GM13977 (cell line): ENCODE measurements at places on chromosomes 7 and 10.

- DNase-seq, result no peak
Measured at GRCh38 chr10:21524131-21524525, 1.4 kb downstream of the SKIDA1 start.

GRCh38 chr7:47190462-47190861 lies 391.4 kb downstream of the TNS3 start:
- DNase-seq, result no peak

DNA sequence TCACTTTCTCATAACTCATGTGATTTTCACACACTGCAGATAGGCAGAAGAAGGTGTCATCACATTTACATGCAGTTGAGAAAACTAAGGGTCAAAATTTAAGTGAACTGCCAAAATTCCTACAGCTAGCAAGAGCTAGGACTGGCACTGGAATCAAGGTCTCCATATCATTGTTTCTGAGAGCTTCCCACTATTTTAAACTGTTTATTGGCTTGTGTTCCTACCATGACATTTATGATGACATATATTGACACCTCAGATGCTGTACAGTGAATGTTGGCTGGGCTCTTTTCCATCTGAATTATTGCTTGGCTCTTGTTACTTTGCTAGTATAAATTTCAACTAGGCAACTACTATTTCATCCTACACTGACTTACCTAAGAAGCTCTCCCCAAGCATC lies 2.0 kb downstream of the THSD7A start:
- DNase-seq, result no peak

- DNase-seq, result no peak
Measured at GRCh38 chr7:142438923-142439515, 181.2 kb upstream of the PRSS58 start.

DNA sequence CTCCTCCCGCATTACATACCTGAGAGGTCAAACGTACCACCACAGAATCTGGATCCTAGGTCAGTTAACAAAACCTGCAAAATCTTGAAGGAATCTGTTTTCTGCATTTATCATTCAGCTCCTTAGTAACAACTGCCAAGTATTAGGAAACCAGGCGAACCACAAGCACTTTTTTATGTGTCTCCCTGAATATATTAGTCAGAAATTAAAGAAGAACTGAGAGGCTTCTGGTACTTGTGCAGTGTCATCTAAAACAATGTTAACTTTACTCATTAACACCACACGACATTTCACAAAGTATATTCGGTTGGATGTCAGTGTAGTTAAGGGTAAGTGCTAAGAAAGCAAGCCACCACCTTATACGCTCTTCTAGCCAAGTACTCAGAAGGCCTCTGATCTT lies 2.5 kb downstream of the CCDC6 start:
- no peak for DNase-seq

- no peak for DNase-seq
Measured at GRCh38 chr10:118585234-118585633, 10.2 kb downstream of the PRLHR start.

DNA sequence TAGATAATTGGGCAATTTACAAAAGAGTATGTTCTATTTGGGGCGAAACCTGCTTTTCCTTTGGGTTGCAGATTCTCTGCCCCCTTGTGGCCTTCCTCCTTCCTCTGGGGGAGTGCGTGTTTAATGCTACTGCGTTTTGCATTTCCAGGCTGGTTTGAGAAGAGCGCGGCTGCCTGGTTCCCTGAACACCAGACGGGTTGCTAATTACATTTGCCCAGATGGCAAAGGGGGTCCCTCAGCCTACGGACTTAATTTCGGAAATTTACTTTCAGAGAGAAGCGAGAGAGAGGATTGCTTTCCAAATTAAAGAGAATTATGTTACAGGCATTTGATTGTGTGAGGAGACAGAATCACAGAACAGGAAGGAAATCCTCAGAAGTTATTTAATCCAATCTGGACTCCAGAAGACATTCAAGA lies 91.9 kb upstream of the JAZF1 start:
- DNase-seq, result peak; percentile 18

DNA sequence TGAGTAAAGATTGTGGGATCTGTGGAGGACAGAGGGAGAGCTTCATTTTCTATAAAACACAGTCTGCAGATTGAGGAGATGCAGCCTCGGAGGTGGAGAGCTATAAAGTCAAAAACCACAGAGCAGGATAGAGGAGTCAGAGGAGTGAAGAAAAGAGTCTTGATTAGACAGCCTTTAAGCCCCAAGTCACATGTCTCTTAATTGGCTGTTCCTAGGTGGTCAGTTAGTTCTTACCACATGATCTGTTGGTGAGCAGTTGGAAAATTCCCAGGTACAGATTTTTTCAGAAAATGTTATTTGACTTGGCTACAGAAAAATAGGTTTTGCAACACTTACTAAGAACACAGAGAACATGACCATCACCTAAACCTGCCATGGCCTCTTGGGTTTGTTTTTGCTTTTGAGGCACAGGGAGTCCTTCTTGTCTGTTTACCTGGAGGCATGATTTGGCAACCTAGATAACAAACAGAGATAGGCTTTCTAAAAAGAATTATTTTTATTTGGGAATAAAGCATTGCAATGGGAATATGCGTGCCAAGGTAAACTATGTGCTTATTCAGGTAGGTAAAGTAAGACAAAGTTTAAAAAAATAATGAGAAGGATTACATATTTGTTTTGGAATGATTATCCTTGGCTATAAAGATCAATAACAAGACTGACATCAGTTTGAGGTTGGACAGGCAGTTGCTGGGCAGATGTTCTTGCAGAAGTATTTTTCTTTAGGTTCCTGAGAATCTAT lies 604 bp upstream of the CYP3A43 start:
- no peak for DNase-seq

DNA sequence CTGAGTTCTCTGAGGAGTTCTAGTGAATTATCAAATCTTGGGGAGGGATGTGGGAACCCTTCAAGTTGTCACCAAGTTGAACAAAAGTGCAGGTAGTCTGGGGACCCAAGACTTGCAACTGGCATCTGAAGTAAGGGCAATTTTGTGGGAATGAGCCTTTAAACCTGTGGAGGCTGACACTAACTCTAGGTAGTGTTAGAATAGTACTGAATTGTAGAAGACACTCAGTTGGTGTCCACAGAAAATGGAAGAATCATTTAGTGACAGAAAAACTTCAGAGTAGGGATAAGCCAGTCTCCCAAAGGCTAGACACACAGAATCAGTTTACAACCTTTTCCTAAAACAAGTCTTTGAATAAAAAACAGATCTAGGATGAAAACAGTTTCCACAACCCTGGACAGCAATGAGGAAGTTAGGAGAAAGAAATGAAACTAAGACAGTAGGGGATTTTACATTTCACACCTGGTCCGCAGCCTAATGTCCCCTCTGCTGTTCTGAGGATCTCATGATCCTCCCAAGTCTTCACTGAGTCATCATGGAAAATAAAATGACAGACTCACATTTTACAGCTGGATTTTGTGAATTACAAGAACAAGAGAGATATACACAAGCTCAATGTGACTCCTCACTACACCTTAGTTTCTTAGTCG lies 23.0 kb upstream of the ING3 start:
- DNase-seq, result no peak

- DNase-seq, result no peak
Measured at GRCh38 chr7:125390981-125391380, 461.4 kb upstream of the POT1 start.

- DNase-seq, result no peak
Measured at GRCh38 chr7:113301983-113302382, 183.6 kb upstream of the SMIM30 start.

GRCh38 chr7:69550991-69551390 lies 47.3 kb upstream of the AUTS2 start:
- DNase-seq, result no peak

DNA sequence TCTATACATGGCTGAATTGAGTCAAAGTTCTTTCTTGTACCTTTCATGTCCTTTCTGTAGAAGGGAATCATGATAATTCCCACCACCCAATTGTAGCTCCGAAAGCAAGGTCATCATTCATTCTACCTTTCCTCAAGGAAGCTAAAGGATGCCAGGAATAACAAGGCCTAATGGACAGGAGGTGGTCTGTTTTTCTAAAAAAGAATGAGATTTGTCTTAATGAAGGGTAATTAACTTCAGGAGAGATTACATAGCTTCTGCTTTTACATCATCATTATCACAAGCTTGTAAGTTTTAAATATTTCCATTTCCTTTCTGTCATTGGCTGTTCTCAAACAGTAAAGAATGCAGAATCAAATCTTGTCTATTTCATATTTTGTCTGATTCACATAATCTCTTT lies 249.5 kb upstream of the SORCS1 start:
- DNase-seq, result no peak

DNA sequence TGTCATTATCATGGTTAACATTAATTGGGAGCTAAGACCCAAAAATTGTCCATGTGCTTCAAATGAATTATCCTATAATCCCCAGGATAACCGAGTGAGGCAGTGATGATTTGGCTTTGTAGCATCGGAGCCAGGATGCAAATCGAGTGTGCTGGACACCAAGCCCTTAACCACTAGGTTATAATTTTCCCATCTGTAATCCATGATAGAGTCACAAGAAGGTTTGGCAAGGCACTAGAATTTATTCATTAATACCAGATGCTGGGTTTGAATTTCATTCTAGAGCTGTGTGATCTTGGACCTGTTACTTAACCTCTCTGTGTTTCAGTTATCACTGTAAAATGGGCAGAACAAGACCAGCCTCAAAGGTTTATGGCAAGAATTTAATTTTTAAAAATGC lies 21.0 kb upstream of the ITGB1 start:
- no peak for DNase-seq

DNA sequence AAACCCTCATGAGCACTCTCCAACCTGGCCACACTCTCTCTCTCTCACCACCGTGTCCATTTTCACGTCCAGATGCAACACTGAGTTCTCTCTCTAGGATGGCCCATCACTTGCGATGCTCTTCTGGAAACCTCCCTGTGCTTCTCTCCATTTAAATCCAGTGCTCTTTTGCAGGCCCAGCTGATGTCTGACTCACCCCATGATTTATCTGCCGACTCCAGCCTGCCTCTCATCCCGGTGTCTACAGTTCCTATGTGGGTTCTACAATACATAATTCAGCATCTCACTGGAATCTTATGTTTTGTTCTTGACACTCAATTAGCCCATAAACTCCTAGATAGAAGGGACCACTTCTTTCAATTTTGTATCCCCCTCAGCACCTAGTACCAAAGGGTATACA lies 5.0 kb downstream of the TPK1 start:
- no peak for DNase-seq

DNA sequence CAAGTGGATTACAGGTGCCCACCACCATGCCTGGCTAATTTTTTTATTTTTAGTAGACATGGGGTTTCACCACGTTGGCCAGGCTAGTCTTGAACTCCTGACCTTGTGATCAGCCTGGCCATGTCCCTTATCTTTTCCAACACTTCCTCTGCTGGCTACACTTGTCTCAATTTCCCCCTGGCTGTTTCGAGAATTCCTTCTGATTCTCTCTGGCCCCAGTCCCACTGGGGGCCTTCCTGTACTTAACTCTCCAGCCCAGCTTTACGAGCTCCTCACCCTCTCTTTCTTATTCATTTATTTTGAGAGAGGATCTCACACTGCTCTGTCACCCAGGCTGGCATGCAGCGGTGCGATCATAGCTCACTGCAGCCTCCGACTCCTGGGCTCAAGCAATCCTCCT lies 8.5 kb downstream of the EPHB4 start:
- DNase-seq, result no peak

DNA sequence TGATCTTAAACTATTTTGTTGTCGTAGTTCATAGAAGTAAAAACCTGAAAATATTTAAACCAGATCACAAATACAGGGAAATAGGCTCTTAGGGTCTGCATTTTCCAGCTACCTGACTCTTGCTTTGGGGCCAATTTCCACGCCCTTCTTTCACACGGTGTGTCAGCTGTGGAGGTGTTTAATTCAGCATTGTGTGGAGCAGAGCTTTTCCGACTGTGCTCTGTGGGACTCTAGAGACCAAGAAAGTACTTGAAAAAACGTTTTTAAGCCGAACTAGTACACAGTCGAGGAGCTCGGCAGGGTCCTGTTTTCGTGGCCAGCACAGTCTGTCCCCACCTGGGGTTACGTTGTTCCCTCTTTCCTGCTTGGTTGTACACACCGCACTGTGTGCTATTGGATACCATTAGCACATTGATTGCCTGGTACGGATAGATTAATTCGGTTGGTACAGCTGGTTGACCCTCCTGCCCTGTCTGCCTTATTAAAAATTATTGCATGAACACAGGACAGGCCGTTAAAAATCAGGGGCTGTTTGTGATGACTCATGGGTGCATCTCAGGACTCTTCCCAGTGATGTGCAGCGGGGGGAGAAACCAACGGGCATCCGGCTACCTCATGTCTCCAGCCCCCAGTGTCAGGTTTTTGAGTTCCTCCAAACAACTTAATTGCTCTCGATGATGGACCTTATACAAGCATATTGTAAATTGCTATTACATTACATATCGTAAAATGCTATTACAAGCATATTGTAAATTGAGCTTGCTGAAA lies 80.7 kb upstream of the BTBD16 start:
- no peak for DNase-seq

DNA sequence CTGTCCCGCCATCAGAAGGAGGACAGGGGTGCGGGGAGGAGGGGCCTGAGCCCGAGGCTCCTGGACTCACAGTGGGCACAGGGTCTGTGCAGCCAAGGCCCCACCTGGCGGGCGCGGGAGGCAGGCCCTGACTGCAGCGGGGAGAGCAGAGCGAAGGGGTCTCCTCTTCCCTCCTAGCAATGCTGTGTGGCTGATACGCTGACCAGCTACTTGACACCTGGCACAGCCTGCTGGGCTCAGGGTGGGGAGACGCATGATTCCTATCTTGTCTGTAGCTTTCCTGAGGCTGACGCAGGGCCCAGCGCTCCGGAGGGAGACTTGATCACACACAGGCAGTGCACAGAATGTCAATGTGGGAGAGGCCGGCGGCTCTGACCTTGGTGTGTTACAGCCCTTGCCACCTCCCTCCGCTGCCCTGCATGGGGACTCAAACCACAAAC lies 174.9 kb downstream of the ELFN1 start:
- no peak for DNase-seq

DNA sequence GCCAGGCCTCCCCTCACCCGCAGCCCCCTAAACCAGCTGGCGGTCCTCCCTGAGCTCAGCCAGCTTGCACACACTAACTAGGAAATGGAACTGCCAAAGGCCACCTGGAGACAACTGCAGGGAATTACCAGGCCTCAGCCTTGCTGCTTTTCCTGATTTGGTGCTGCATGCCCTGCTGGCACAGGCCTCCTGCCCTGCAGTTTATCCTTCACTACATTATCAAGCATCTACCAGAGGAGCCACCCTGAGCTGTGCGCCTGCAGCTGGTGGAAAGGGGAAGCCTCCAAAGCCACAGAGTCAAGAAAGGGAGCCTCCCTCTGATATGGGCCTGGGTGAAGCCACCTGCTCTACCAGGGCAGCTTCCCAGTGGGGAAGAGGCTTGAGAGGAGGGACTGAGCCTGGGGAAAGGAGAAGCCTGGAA lies 139.8 kb downstream of the GRID1 start:
- no peak for DNase-seq

- DNase-seq, result no peak
Measured at GRCh38 chr7:29886827-29887226, 80.5 kb downstream of the WIPF3 start.

DNA sequence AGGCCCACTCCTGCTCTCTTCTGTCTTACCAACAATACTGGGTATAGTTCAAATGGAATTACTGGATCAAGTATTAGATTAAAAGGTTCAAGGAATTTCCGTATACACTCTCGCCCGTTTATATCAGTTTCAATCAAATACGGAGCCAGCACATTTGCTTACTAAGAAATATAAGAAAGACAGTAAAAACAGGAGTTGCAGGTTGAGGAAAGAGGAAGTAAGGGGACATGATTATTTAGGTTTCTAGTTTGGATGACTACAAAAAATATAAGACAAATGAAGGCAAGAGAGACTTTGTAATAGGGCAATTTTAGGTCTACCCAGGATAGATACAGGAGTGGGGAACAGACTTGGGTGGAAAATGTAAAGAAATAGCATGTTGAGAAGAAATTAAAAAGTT lies 109.9 kb upstream of the ABI1 start:
- peak; percentile 37 for DNase-seq
